ENCODE measurements at places on chromosomes 1 and 21.

GRCh38 chr1:167095368-167095767 lies 1.5 kb downstream of the STYXL2 start:
- no peak for DNase-seq

- no peak for DNase-seq
Measured at GRCh38 chr1:151705753-151706463, 10.7 kb downstream of the CELF3 start.

DNA sequence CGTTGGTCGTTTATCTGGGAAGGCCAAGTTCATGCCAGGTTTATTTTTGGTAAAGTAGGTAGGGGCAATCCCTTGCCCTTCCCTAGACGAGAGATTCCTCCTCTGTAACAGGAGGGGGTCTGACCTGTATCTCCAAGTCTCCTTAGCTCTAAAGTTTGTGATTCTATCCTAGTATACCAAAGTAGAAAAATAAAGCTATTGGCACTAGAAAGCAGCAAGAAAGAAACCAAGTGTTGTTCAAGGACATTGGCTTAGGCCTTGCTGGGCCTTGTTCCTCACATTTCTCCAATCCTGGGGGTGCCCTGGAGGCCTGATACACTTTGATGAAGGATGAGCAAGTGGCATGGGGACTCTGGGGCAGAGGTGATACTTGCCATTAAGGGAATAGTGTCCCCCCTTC lies 814 bp downstream of the MTARC2 start:
- no peak for DNase-seq

GRCh38 chr1:27496604-27497155 lies 6.7 kb upstream of the WASF2 start:
- no peak for DNase-seq

DNA sequence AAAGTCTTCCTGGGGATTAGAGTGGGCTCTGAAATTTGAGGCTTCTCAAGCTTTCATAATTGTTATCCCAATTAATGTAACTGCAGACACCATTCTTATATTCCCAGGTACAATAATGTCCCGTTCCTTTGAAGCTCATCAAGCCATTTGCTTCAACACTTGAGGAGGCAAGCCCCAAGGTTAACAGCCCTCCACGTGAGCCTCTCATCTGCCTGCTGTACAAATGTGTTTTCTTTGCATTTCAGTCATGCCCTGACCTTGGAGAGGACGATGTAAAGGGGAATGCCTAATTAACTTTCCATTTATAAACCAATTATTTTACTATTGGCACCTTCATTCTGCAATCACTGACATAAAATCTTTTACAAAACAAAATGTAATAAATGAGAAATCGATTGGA lies 106.3 kb downstream of the SETD4 start:
- no peak for DNase-seq

DNA sequence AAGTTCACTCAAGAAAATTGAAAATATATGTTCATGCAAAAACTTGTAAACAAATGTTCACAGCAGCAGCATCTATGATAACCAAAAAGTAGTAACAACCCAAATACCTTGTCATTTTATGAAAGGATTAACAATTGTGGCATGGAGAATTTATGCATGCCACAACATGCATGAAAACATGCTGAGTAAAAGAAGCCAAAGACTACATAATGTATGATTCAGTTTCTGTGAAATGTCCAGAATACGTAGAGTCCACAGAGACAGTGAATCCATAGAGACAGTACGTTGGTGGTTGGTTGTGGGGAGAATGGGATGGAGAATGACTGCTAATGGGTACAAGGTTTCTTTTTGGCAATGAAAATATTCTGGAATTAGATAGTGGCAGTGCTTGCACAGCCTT lies 148.7 kb downstream of the MAST2 start:
- DNase-seq: no peak

- no peak for DNase-seq
Measured at GRCh38 chr1:46581681-46582455, 22.2 kb downstream of the MKNK1 start.

- DNase-seq: no peak
Measured at GRCh38 chr21:41147096-41147978, 20.6 kb upstream of the BACE2 start.

Data from DMS 273 treated with DMSO at 0.1 percent for 48 hours (cell line).